ENCODE measurements at places on chromosomes 7 and 10.

GRCh38 chr10:124521429-124521871 lies 59.8 kb downstream of the LHPP start:
- H3K36me3 ChIP-seq, result no peaks in the 10 kb centered on the region
- peaks cover 10% of the 10 kb centered on the region for H3K4me1 ChIP-seq
- no peak overlapping the region for H3K4me3 ChIP-seq
- H3K27me3 ChIP-seq, result no peaks in the 10 kb centered on the region

GRCh38 chr10:77835669-77836086 lies 90.9 kb downstream of the DLG5 start:
- no peak overlapping the region for H3K4me3 ChIP-seq
- H3K4me1 ChIP-seq, result no peaks in the 10 kb centered on the region
- no peak for DNase-seq
- H3K36me3 ChIP-seq, result peaks cover 34% of the 10 kb centered on the region

- no peaks in the 10 kb centered on the region for H3K36me3 ChIP-seq
- H3K27ac ChIP-seq, result no peak overlapping the region
Measured at GRCh38 chr10:50211670-50212069, 39.6 kb downstream of the ASAH2 start.

GRCh38 chr7:114629762-114630161 lies 215.1 kb downstream of the FOXP2 start:
- no peak overlapping the region for H3K27ac ChIP-seq
- no peaks in the 10 kb centered on the region for H3K36me3 ChIP-seq
- no peak overlapping the region for H3K4me3 ChIP-seq
- no peak for DNase-seq
- H3K4me1 ChIP-seq, result no peaks in the 10 kb centered on the region

Measured in keratinocyte (primary cell).